ENCODE measurements at places on chromosomes 1 and 21. TPM values are rescaled to one million over a fixed set of nuclear protein-coding genes. Genes with fewer than 3 reads are reported as not detected.
A peak's percentile ranks its signal among the peaks of the same experiment; 100 is the strongest.

ATP1A4 gene
- 0.96 TPM for total RNA-seq

FCGR2B gene
- 16.9 TPM for total RNA-seq

IVNS1ABP gene
- total RNA-seq: 129 TPM

ALG6 gene
- total RNA-seq: 8.2 TPM

RSPO1 gene
- total RNA-seq: 0.24 TPM

DNA sequence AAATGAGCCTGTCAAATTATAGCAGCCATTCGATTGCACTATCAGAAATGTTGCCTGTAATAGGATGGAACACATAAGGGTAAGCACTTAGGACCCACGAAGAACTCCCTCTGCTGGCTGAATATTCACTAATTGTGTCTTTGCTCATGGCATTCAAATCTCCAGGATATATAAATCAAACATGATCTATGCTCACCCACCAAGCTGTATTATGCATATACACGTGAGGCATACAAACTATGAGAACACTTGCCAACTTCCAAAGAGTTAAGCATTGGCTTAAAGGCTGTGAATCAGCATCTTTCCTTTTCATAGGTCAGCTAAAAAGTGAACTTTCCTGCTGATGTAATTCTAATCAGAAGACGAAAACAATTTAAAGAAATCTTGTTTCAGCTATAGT, 34.5 kb downstream of the TMPRSS15 start:
- peak; percentile 8 for DNase-seq

DNA sequence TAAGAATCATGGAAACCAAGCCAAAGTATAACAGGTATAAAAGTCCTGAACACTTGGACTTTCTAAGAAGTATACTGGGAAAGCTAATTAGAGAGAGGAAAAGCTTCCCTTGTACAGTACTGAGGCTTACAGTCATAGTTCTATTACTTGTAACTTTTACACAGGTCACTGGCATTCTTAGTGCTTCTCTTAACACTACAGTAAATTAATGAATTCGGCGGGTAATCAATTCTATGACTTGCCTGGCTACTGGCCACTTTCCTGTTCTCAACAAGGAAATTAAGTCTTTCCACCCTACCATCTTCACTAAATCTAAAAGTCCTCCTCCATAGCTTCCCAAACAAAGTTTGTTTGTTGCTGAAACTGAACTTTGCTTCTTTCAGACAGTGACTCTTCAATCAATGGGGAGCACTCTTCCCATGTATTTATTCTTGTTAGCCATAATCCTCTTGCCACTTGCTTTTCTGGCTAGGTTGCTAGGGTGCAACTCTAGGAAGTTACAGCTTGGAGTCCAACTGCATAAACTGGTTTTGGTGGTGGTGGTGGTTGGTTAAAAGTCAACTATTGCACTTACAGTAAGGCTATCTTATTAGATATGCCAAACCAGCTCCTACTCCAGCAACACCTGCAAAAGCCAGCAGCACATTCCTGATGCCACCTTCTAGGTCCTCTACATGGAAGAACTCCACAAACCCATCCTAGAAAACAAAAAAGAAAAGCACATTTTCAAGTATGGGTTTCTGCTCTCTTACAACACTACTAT, 2.4 kb downstream of the MCL1 start:
- DNase-seq: no peak

- DNase-seq: peak; percentile 90
Observed at GRCh38 chr21:42997053-42997452, 22.7 kb downstream of the PKNOX1 start.

- peak; percentile 58 for DNase-seq
Observed at GRCh38 chr1:203405703-203406438, 54.9 kb upstream of the FMOD start.

DNA sequence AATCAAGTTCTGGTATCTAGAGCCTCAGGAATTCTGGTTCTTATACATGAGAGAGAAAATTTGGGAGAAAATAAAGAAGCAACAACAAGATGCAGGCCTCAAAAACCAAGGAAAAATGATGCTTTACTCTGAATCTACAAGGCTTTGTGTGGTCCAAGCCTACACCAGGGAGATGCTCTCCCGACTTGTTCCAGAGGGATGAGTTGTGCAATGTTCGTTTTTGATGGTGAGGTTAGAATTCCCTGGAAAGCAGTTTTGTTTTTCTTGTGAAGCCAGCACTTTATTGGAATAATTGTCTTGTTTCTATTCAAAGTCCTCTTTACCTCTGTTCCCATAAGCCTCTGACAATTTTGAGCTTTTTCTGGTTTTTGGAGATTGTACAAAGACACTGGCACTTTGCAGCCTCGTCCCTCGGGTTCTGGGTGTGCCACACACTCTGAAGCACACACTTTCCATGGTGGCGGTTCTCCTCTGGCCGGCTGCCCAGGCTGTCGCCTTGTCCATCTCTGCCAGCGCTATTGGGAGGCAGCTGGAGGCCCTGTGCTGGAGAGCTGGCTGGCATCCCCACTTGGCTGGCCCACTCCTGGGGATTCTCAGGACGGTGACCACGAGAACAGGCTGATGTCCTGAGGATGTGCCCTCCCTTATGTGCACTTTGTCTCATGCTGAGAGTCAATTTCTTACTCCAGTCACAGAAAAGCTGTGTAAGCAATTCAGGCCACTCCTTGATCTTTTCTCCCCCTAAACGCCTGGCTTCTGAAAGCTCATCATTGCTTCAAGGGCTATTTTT, 70.2 kb downstream of the EDEM3 start:
- no peak for DNase-seq

- DNase-seq: no peak
Observed at GRCh38 chr1:36622741-36623648, 140.3 kb upstream of the CSF3R start.

GRCh38 chr1:221356693-221357092, 385.2 kb downstream of the DUSP10 start:
- no peak for DNase-seq

DNA sequence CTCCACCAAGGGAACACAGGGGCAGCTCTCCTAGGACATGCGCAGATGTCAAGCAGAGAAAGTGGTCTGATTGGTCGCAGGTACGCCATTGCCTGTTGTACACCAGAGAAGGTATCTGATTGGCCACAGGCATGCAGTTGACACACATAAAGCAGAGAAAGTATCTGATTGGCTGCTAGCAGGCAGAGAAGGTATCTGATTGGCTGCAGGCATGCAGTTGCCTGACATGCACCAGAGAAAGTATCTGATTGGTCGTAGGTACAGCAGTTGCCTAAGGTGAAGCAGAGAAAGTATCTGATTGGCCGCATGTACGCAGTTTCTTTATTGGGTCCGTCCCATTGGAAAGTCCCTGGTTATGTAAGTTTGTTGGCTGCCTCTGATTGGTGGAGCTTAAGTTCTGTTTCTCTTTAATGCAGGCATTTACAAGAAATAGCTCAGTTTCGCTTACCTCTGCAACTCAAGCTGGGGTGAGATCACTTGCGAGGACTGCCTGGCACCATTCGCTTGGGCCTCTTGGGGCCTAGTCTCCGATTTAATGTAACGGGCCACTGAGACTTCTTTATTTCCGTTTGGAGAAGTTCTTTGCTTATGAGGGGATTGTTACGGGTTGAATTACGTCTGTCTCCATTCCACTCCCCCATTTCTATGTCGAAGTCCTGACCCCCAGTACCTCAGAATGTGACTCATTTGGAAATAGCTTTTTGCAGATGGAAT, 74.2 kb downstream of the SIK1 start:
- DNase-seq: no peak

DNA sequence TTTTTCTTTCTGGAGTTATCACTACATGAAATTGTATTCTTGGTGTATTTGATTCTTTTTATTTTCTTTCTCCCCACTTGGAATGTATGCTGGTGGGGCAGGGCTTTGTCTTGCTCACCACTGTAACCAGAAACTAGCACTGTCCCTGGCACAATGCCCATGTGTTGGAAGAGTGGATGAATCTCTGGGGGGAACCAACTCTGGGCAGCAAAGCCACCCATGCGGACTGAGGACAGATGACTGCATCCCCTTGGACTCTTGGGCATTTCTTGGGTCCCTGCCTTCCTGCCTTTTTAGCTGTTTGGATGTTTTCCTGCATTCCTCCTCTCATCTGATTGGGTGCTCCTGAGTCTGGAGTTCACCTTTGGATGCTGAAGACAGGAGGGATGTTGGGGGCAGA, 6.1 kb downstream of the CYP4B1 start:
- DNase-seq: no peak

DNA sequence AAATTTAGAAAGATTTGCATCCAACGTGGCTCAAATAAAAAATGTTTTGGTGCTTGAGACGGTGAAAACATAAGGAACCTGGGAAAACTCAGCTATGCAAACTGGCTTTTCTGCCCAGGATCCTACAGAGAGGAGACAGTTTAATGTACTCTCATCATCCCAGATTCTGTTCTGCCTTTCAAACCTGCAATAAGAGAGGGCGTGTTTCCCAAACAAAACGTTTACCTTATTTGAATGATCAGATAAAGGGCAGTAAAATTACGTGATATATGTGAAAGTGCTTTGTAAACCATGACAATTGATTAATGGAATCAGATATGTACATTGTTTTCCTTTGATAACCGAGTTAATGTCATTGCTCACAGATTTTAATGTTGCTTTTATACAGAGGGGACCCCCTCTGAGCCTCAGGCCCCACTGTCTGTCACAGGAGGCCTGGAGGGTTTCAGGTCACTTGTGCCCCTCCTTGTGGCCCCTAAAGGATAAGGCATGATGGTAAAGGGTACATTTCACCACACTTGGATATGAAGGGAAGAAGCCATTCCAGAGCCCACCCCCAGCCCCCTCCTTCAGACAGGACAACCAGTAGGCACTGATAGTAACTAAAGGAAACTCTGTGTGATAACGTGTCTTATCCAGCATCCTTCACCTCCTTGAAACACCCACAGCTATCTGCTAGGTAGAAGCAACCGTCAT, 157.6 kb downstream of the EDEM3 start:
- no peak for DNase-seq

- no peak for DNase-seq
Observed at GRCh38 chr1:201274616-201275252, 8.6 kb upstream of the PKP1 start.

DNA sequence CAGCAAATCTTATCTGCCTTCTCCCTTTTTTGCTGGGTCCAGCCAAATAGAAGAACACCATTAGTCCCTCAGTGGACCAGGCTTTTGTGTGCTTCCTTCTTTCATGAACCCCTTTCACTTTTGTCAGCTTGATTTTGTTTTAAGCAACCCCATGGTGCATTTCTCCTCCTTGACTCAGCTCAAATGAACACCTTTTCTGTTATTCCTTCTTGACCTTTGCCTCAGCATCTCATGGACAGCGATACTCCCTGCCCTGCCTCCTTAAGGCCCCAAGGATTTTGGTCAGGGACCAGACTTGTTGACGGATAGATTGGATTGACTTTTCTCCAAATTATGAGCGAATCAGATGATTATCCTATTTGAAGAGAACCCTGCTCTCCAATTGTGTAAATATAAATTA, 356.6 kb upstream of the USP24 start:
- DNase-seq: no peak

DNA sequence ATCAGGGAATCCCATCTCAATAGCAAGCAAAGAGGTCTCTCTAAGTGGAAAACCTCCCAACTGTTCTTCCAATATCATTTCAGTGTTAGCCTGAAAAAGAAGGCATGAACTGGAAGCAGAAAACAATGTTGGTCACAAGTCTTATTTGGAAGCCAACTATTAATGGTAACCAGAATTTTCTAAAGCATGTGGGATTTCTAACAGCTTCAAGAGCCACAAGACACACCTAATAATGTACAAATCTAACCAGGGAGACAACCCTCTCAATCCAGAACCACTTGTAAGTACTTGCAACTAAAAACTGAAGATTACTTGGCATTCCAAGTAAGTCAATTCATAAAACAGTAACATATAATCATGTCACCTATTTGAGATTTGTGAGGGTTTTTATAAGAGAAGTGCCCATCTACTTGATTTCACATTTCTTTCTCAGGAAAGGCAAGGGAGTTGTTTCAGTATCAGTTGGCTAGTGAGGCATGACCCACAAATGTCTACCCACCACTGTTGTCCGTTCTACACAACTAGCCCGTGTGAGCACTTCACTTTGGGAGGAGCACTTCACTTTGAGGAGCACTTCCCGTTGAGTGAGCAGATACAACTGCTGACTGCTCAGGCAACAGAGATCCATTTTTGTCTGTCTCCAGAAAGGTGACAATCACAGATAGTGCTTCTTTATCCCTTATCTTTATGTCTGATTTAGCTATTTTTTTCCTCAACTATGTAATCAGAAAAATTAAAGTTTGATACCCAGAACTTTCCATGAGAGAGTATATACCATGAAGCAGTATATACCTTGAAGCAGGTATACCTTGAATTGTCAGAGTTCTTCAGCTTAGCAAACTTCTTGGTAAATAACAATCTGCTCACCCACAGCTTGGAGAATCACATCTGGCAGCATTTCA, 11.1 kb downstream of the STX6 start:
- DNase-seq: no peak

GRCh38 chr1:5917281-5917590, 75.0 kb downstream of the NPHP4 start:
- DNase-seq: no peak

- DNase-seq: peak; percentile 53
Observed at GRCh38 chr1:50774759-50775351, 185.2 kb downstream of the FAF1 start.

DNA sequence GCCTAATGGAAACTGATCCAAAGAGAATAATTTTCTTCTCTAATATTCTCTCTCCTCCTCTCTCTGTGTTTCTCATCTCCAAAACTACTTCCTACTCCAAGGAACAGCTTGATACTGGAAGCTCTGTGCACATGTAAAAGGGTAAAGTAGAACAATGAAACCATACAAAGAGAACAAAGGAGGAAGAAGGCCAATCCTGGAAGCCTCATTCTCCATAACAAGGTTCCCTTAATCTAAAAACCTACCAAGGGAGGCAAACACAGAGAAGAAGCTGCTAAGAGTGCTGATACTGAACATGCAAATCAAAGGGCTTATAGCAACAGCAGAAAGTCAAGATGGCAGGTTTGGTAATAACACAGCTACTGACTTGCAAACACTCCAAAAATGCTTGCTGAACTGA, 44.4 kb downstream of the SIPA1L2 start:
- no peak for DNase-seq
